ENCODE measurements at places on chromosomes 13 and 19.
A peak's percentile ranks its signal among the peaks of the same experiment; 100 is the strongest.

DNA sequence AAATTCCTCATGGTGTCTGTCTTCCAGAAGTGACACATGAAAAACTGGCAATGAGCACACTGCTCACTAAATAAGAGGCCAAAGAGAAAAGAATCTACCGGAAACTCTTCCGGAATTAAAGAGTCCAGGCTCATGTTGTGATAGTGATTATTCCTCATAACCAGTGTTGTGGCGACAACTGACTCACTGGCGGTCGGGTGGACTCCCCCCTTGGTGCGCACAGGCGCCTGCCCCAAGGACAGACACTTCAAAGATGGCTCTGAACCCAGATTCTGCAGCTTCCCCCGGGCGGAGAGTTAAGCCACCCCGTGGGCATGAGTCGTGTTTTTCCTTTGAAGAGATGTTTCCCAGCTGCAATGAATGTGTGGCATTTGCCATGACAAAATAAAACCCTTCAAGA lies 10.3 kb downstream of the IL17D start:
- no peak for DNase-seq

- no peak for DNase-seq
Measured at GRCh38 chr13:71096421-71096820, 770.6 kb downstream of the DACH1 start.

DNA sequence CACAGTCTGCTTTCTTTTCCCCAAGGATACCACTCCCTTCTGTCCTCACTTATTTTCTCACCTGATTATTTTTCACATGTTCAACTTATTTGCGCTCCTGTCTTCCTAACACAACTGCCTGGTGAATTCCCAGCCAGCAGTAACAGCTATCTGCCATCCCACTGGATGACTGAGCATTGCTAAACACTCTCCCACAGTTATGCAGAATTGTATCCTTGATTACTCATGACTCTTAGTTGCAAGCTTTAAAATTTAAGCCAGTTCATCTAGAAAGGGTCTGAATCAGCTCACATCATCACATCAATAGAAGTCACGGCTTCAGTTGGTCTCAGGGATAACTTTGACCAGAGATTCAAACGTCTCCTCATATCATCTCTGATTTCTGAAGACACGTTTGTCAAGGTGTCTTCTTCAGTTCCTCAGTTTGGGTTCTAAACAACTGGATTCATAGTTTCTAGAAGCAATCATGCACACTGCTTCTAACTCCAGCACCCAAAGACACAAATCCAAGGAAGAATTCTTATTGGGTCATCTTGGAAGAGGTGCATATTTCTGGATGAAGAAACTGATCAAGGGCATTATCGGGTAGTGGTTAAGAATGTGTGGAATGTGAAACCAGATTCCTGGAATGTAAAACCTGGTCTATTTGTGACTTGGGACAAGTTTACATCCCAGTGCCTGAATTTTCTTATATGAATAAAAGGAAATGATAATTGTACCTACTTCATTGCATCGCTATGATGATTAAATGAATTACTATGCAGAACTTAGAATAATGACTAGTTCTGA lies 13.9 kb upstream of the DACH1 start:
- DNase-seq, result no peak

GRCh38 chr19:3374369-3375112 lies 8.2 kb downstream of the NFIC start:
- peak; percentile 78 for DNase-seq

- no peak for DNase-seq
Measured at GRCh38 chr19:6743714-6744380, 4.4 kb downstream of the TRIP10 start.

- no peak for DNase-seq
Measured at GRCh38 chr13:36839281-36839680, 20.3 kb downstream of the RFXAP start.

DNA sequence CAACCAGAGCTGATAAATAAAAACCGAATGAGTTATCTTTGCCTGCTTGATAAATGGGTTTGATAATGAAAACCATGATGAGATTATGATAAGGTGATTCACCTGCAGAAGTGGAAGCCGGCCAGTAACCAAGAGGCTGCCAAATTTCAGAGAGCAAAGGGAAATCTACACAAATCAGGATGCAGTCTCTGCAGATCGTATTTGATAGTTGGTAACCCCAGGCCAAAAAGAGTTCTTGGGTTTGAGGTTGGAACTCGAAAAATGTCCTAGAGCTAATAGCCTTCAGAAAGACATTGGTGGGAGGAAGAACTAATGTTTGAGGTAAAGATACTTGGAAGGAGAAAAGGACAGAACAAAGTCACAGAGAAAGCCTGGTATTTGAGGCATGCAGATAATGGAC lies 9.6 kb upstream of the LATS2 start:
- no peak for DNase-seq

DNA sequence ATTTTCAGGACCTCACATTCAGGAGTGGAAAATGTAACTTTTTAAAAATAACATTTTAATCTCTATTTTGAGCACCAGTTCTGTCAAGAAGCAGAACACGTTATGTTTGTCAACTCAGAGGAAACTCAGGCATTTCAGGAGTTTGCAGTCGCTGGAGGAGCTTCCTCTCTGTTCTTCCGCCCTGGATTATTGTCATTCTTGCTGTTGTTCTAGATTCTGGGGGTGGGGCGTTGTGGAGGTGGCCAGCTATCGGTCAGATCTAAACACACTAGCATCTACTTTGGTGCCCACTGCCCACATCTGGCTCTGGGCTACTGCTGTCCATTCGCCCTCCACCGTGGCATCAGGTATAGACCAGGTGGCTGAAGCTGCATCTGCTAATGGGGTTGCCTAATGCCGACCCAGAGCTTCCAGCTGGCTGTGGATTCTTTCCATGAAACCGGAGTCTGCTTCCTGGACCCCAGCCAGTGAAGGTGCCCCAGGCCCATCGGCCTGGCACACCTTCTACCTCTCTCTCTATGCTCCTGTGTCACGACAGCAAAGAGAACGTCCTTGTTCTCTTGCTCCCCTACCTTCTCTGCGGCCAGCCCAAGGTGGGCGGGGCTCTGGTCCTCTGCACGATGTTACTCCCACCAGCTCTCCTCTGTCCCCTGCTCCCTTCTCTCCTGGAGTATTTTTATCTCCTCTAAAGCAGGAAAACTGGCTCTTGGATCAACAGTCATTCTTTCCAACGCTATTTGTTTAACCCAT lies 36.7 kb upstream of the DGKH start:
- DNase-seq, result no peak

DNA sequence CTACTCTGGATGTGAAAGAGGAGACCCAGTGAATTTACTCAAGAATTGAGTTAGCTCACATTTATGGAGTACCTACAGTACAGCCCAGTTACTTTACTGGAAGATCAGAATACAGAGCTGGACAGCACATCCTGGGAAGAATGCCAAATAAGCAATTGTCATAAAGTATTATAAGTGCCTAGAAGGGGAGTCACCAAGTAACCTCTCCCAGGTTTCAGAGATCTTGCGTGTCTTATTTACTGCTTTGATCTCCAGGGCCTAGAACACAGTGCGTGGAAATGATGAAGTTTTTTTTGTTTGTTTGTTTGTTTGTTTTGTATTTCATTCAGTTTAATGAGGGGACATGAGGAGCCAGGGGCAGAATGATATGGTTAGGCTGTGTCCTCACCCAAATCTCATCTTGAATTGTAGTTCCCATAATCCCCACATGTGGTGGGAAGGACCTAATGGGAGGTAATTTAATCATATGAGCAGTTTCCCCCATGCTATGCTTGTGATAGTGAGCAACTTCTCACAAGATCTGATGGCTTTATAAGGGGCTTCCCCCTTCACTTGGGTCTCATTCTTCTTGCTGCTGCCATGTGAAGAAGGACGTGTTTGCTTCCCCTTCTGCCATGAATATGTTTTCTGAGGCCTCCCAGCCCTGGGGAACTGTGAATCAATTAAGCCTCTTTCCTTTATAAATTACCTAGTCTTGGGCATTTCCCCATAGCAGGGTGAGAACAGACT lies 5.2 kb downstream of the GARRE1 start:
- no peak for DNase-seq

GRCh38 chr19:33603377-33603776 lies 18.4 kb upstream of the CHST8 start:
- no peak for DNase-seq

- no peak for DNase-seq
Measured at GRCh38 chr19:47541518-47541917, 26.7 kb upstream of the NAPA start.

GRCh38 chr19:33406521-33407139 lies 33.1 kb downstream of the CEBPG start:
- peak; percentile 82 for DNase-seq

DNA sequence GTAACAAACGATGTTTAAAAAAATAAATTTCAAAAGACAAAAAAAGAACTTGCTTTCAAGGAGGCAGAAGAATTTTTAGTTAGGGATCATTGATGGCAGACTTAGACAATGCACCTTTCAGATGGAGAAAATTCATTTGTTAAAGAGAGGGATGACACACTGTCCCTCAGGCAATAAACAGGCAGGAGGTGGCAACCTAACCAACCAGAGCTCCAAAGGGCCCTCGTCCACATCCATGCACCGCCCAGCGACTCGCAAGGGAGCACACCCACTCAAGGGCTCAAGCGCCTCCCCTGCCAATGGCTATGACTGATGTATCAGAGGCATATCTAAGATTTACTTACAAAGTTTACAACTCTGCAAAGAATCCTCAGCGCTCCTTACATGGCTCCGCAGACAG lies 81.9 kb downstream of the TUBGCP3 start:
- DNase-seq, result no peak

DNA sequence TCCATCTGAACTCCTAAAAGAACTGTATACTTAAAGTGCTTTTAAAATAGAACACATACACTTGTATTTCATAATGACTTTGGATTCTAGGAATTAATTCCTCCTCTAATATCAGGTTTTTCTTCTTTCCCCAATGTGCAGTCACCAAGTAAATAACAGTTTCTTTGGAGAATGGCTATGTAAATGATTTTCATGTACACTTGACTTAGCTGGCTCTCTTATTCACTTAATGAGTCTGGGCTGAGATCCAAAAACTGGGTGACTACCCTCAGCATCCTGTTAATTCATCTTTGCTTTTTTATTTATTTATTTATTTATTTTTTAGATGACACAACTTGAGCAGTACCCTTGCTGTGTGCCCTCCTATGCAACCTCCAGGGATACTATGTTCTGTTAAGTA lies 1003.7 kb downstream of the SLITRK1 start:
- no peak for DNase-seq

- DNase-seq, result no peak
Measured at GRCh38 chr13:73421310-73421912, 362.6 kb downstream of the KLF5 start.

GRCh38 chr13:44088411-44088810 lies 208.7 kb downstream of the LACC1 start:
- DNase-seq, result no peak

- DNase-seq, result no peak
Measured at GRCh38 chr13:25046985-25047511, 48.9 kb upstream of the PABPC3 start.

GRCh38 chr19:1409204-1410005 lies 2.0 kb downstream of the DAZAP1 start:
- peak; percentile 75 for DNase-seq

- peak; percentile 92 for DNase-seq
Measured at GRCh38 chr19:4800591-4801081, 9.1 kb downstream of the FEM1A start.

DNA sequence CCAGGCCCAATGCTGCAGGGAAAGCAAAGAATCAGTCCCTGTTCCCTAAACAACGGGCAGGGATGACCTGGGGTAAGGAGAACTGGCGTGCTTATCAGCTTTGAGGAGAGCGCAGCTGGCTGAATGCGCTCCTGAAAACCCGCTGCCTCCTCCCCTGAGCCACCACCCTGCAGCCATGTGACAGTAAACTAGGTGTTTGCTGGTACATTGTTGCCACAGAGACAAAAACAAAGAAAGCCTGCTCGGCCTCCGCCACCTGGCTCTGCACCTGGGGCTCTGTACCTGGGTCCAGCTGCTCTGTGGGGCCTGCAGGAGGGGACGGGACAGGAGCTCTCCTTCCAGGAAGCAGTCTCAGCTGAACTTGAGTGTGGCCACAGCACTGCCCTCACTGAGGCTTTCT lies 21.8 kb downstream of the MCF2L start:
- DNase-seq, result no peak

DNA sequence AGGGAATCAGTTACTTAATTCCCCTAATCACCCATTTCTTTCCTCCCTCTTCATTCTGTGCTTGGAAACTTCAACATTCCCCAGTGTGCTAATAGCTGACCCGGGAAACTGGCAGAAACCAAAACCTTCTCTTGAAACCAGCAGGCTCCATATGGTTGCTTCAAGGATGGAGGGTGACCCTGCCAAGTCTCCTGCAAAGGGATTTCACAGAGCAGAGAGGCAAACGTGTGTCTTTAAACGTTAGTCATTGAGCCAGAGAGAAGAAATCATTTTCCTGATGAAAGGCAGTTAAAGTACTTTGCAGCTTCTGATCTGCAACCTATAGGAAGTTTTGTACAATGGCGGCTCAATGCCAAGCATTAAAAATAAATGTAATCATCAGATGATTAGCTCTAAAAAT lies 220.9 kb downstream of the POU4F1 start:
- DNase-seq, result no peak

DNA sequence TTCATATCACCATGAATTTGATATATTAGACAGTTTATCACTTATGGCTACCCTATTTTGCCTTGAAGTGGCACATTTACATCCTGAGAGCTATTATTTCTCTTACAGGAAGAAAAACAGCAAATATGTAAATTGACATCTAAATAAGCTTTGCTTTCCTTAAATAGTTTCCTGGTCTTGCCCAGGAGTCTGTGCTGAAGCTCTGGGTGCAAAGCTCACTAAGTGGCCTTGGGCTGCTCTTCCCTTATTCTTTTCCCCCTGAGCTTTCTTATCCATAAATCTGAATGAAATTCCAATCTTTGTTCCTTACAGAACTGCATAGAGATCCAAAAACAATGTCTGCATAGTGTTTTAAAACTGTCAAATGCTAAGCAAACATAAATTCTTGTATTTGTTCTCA lies 56.3 kb downstream of the TNFSF13B start:
- DNase-seq, result no peak

DNA sequence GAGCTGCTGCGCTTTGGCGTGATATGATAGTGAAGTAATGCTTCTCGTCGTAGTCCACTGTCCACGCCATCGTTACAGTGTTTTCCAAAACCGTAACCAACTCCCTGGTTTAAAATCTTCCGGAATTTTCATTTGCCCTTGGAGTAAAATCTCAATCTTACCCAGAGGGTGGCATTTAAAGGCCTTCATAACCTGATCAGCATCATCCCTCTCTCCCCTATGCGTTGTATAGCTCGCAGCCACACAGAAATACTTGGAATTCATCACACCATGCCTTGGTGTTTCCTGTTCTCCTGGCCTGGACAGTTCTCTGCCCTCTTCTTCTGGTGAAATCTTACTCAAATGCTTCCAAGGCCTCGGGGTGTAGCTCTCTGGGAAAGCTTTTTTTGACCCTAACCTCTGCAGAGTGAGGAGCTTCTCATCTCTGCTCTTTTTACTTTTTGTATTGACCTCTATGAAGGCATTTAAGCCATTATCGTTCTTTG lies 839 bp downstream of the MPHOSPH8 start:
- no peak for DNase-seq

DNA sequence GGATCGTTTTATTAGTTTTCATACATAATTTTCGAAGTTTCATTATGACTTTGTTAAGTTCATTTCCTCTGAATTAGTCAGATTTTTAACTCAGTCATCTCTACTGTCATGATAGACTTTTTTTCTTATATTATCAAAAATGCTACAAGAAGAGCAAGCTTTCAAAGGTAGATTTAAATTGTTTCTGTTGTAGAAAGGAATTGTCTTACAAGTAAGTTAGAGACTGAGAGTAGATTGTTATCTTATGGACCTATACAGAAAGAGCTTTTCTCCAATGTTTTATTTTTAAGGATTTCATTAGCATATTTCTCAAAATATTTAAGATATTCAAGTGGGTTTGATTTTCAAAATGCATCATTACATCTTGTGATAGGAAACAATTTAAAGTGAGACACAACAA lies 2.7 kb downstream of the MAB21L1 start:
- DNase-seq, result no peak

Measured in upper lobe of right lung (tissue), 1 donor.